ENCODE measurements at places on chromosomes 7 and 10. TPM values are rescaled to one million over a fixed set of nuclear protein-coding genes. Genes with fewer than 3 reads are reported as not detected.

The FFAR4 gene
- total RNA-seq, result not detected

The CALHM3 gene
- total RNA-seq, result not detected

The SORCS1 gene
- total RNA-seq, result not detected

The TMEM60 gene
- total RNA-seq, result 10.1 TPM

The EVX1 gene
- not detected for total RNA-seq

The NPY4R gene
- not detected for total RNA-seq

The BAG3 gene
- total RNA-seq, result 23.8 TPM

The SYNPO2L gene
- not detected for total RNA-seq

The ANXA8 gene
- total RNA-seq, result not detected

The ZDHHC6 gene
- total RNA-seq, result 42.1 TPM

DNA sequence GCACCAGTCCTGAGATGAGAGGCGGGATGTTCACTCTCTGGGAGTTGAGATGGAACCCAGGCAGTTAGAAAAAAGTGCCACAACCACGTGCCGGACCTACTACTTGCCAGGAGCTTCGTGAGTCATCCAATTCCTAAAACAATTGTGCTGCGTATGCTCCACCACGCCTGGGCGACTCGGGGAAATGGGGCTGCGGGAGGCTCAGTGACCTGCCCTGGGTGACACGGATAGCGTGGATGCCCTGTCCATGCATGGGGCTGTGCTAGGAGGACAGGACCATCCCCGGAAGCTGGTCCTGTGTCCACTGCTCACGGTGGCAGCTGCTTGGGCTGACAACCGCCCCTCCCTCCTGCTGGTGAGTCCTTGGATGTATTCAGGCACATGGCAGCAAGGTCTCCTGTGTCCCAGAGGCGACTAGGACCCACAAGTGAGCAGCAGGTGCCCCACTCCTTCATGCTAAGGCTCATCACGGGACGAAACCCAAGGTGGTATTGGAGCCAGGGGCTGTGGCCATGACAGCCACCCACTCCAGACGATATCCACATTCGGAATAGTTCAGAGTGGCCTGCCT is 90.4 kb downstream of the BMS1 start:
- H3K36me3 ChIP-seq, result no peaks in the 10 kb centered on the region
- no peaks in the 10 kb centered on the region for H3K4me1 ChIP-seq
- peaks cover 2% of the 10 kb centered on the region for H3K27me3 ChIP-seq
- no peak for DNase-seq
- H3K4me3 ChIP-seq, result no peak overlapping the region

DNA sequence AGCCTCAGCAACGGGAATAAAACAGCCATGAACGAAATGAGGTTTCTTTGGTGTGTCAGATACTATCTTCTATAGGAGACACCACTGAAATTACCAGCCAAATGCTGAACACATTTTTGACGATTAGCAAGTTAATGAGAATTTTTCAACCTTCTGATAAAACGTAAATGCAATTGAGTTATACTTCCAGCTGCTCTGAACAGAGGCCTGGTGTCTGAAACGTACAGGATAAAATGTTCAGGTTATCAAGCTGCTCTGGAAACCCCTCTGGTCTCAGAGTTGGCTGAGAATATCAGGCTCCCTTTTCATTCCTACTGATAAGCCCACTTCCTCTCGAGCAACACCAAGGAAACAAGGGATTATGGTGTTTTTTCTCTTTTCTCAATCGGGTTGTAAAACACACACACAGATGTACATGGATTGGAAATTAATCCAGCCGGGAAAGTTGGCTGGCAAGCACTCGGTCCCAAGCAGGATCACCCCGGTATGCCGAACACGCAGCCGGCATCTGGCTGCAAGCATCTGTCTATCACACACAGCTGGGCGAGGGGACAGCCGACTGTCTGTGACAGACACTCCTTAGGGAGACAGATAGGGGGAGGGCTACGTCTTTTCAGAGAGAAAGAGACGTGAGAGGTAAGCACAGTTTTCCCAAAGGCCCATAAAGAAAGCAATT is 171.8 kb downstream of the PRKAG2 start:
- H3K27me3 ChIP-seq, result no peaks in the 10 kb centered on the region
- H3K27ac ChIP-seq, result no peak overlapping the region
- DNase-seq, result no peak
- peaks cover 8% of the 10 kb centered on the region for H3K4me1 ChIP-seq

- H3K4me3 ChIP-seq, result no peak overlapping the region
- no peak for DNase-seq
- no peaks in the 10 kb centered on the region for H3K36me3 ChIP-seq
- no peaks in the 10 kb centered on the region for H3K27me3 ChIP-seq
- no peak overlapping the region for H3K27ac ChIP-seq
- H3K4me1 ChIP-seq, result peaks cover 27% of the 10 kb centered on the region
Measured at GRCh38 chr7:112395893-112396292, 54.4 kb upstream of the IFRD1 start.

DNA sequence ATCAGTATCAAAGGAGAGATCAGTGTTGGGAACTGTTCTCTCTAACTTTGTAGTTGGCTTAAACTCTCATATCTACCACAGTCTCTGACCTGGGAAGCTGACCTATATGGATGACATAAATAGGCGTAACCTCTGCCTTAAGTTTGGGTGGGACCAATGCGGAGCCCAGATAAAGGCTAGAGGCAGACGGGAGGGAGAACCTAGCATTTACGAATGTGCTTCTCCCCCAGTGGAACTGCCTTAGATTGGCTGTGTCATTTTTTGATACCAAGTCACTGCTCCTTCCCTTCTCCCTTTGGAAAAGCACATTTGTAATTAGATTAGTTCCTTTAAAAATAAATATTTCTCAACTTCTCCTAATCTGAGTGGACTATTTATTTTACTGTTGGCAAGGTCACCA is 23.7 kb upstream of the LRRN3 start:
- H3K4me3 ChIP-seq, result no peak overlapping the region
- H3K27me3 ChIP-seq, result no peaks in the 10 kb centered on the region
- peaks cover 20% of the 10 kb centered on the region for H3K4me1 ChIP-seq
- no peak overlapping the region for H3K27ac ChIP-seq
- DNase-seq, result no peak

DNA sequence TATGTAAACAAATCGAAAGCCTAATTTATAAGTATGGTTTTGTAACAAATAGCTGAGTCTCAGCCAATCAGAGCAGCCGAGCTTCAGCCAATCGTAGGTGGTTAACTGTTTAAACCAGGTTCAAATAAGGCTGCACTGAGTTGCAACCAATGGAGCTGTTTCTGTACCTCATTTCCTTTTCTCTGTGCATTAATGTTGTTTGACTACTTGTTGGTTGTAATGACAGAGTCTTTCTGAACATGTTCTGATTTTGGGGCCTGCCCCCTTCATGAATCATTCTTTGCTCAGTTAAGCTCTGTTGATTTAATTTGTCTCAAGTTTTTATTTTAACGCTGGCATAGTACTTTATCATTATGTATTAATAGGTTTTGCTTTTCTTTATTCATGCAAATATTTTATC is 14.6 kb downstream of the OTUD1 start:
- H3K4me1 ChIP-seq, result peaks cover 12% of the 10 kb centered on the region
- no peak for DNase-seq
- no peak overlapping the region for H3K27ac ChIP-seq
- peaks cover 3% of the 10 kb centered on the region for H3K36me3 ChIP-seq
- no peaks in the 10 kb centered on the region for H3K27me3 ChIP-seq
- H3K4me3 ChIP-seq, result no peak overlapping the region

- no peak overlapping the region for H3K4me3 ChIP-seq
- no peaks in the 10 kb centered on the region for H3K36me3 ChIP-seq
- H3K27me3 ChIP-seq, result no peaks in the 10 kb centered on the region
- no peak for DNase-seq
Measured at GRCh38 chr10:109624939-109625338, 298.4 kb downstream of the XPNPEP1 start.

DNA sequence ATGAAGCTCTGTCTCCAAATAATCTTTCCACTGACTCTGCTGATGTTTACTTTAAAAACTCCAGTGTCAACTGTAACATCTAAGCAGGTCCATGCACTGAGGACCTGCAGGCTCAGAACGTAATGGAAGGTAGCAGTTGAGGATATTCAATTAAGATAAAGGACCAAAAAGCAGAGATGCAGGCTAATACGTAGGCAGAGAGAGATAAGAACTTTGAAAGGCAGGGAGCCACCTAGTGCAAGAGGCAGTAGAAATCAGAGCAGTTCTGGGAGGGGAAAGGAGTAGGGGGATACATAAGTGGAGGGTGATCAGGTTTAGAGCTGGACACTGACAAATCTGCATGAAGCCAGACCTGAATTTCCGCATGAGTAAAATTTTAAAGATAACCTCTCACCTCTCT is 114.5 kb upstream of the POM121L12 start:
- no peaks in the 10 kb centered on the region for H3K36me3 ChIP-seq
- DNase-seq, result no peak
- H3K27me3 ChIP-seq, result no peaks in the 10 kb centered on the region

- peak overlapping the region; percentile 85 for H3K27ac ChIP-seq
- H3K4me3 ChIP-seq, result peak overlapping the region; percentile 70
- no peaks in the 10 kb centered on the region for H3K27me3 ChIP-seq
- peak; percentile 100 for DNase-seq
Measured at GRCh38 chr10:15168786-15169554, 477 bp upstream of the NMT2 start.

DNA sequence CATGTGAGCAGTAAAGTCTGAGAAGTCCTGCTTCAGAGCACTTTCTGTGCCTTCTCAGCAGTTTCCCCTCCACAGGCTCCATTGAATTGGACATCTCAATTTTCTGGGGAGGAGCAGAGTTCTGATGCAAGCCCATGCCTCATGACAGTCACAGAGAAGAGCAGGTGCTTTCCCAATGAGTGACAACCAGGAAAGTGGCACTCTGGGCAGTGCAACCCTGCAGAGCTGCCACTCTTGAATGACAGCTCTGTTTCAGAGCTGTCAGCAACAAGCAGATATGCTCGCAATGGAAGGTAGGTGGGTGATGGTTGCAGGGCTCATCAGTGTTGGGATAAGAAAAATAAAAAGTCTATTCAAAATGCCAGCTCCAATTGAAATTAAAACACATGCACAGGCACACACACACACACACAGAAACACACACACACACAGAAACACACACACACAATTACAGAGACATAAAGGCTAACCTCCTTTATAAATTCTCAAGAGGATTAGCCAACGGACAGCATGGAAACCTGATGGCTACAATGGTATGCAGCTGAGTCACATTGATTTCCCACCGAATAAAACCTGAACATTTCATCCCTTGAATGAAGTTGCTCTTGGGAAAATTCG is 50.5 kb downstream of the C10orf67 start:
- peaks cover 9% of the 10 kb centered on the region for H3K27me3 ChIP-seq
- H3K36me3 ChIP-seq, result no peaks in the 10 kb centered on the region
- H3K4me3 ChIP-seq, result no peak overlapping the region
- DNase-seq, result peak; percentile 12
- no peaks in the 10 kb centered on the region for H3K4me1 ChIP-seq
- no peak overlapping the region for H3K27ac ChIP-seq

DNA sequence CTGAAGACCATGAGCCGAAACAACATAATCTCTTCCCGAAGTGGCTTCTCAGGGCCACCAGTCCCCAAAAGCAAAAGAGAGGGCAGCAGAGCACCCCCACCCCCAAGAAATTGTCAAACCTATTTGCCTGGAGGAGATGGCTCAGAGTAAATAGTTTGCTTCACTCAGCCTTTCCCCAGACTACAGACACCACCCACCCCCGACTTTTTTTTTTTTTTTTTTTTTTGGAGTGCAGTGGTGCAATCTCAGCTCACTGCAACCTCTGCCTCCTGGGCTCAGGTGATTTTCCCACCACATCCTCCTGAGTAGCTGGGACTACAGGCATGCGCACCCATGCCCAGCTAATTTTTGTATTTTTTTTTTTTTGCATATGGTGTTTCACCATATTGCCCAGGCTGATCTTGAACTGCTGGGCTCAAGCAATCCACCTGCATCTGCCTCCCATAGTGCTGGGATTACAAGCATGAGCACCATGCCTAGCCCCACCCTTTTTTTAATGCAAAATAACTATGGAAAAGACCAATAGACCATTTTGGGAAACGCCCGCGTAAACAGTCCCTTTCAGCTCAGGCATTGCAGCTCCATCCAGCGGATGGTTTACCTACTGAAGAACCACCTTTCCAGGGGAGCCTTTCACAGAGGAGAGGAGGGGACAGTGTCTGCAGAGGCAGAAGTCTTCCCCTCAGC is 9.7 kb downstream of the ZMIZ1 start:
- H3K4me1 ChIP-seq, result peaks cover 9% of the 10 kb centered on the region
- DNase-seq, result no peak
- no peak overlapping the region for H3K4me3 ChIP-seq

DNA sequence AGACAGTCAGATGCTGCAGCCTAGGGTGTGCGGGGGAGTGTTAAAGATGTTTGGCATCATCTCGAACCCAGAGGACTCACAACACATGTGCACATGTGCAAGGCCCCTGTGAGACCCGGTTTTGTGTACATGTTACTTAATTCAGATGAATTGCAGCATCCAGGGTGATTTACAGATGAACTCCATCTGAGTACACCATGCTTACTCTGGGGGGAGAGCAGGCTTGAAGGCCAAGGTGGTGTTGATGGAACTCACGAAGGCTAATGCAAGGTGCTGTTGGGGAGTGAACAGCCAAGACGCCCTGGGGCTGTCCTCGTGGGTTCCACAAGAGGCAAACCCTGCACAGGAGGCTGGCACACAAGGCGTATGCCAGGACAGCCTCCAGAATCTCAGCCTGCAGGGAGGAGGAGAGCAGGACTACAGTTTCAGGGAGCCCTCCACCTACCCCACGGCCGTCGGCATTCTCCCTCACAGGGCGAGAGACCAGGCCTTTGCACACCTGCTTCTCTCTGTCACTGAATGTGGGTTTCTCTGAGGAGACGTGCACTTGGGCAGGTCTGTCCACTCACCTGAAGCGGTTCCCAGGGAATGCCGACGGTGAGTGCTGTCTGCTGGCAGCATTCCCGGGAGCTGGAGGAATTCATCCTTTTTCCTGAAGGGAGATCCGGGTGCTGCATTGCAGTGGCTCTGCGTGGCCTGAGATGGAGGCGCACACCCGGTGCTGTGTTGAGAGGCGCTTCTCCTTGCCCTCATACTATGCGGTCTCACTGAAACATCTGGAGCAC is 178.5 kb upstream of the RNF32 start:
- H3K4me3 ChIP-seq, result no peak overlapping the region
- H3K27me3 ChIP-seq, result peaks cover 12% of the 10 kb centered on the region
- DNase-seq, result no peak
- H3K4me1 ChIP-seq, result no peaks in the 10 kb centered on the region
- H3K36me3 ChIP-seq, result no peaks in the 10 kb centered on the region

DNA sequence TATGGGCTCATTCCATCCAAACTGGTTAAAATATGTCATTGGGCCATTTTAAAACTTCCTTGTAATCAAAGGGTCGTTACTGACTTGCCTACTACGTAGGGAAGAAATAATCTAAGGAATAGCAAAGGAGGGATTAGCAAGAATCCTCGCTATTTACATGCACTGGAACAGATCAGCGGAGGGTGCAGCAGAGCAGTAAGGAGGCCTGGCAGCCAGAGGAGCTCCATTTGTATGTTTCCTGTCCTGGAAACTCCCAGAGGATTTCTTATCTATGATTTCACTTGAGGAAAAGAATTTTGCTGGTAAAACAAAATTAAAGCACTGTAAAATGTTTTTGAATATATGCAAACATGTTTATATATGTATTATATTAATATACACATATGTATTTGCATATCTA is 107.3 kb downstream of the TPK1 start:
- no peak overlapping the region for H3K27ac ChIP-seq
- DNase-seq, result no peak
- H3K27me3 ChIP-seq, result no peaks in the 10 kb centered on the region
- H3K4me1 ChIP-seq, result no peaks in the 10 kb centered on the region
- peaks cover 4% of the 10 kb centered on the region for H3K36me3 ChIP-seq

- H3K36me3 ChIP-seq, result no peaks in the 10 kb centered on the region
- DNase-seq, result no peak
- H3K27ac ChIP-seq, result no peak overlapping the region
- H3K4me3 ChIP-seq, result no peak overlapping the region
- no peaks in the 10 kb centered on the region for H3K27me3 ChIP-seq
Measured at GRCh38 chr7:79531116-79531515, 77.6 kb upstream of the MAGI2 start.
